ENCODE measurements at places on chromosomes 16 and 17.

- no peak for DNase-seq
These were observed 13.5 kb downstream of the SPPL2C start for GRCh38 chr17:45857977-45858708.

- DNase-seq = no peak
These were observed 14.5 kb downstream of the OTOP3 start for GRCh38 chr17:74950207-74950606.

DNA sequence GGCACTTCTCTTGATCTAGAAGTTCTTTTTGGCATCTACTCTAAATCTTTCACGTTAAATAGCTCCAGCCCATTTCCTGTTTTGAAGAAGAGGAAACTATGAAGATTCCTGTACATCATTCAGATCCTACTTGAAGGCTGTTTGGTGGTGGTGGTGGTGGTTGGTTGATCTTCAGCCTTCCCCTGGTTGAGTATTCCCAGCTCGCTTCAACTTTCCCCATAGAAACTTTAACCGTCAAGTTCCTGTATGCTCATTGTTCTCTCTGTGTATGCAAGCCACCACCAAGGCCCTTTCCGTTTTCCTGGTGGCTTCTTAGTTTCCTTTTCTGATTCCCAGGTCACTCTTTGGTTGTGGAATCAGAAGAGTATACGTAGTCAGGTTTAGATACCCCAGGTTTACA, 3.3 kb downstream of the LRRC46 start:
- DNase-seq = no peak

GRCh38 chr17:4599505-4600281, 15.4 kb downstream of the SMTNL2 start:
- DNase-seq = no peak

- no peak for DNase-seq
These were observed 6.9 kb downstream of the SNTB2 start for GRCh38 chr16:69193855-69194254.

GRCh38 chr17:20022701-20023100, 13.5 kb downstream of the SPECC1 start:
- no peak for DNase-seq

- DNase-seq = no peak
These were observed 92.2 kb upstream of the CPHXL start for GRCh38 chr16:75818491-75818890.

DNA sequence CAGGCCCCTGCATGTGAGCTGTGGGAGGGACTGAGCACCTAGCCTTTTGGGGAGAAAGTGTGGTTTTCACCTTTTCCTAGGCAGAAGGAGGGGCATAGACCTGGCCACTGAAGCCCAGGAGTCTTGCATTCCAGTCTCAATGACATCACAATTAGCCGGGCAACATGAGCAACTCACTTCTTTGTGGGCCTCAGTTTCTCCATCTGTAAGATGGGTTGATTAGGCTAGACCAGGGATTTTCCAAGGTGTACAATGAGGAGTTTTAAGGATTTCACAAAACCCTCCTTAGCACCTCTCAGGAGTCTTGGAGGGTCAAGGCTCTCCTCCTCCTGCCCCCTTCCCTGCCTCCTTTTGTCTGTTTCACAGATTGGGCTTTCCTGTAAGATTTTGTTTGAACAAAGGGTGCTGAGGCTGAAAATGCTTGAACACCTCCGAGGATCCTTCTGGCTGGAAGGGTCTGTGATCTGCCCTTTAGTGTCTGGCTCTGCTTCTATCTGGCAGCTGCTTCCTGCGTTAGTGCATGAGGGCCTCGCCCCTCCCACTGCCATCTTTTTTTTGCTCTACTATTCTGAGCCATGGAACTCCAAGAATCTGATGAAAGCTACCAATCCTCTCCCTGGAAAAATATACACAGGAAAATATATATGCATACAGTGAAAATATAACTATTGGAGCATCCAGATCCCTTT, 52.4 kb upstream of the ETV4 start:
- DNase-seq = no peak

DNA sequence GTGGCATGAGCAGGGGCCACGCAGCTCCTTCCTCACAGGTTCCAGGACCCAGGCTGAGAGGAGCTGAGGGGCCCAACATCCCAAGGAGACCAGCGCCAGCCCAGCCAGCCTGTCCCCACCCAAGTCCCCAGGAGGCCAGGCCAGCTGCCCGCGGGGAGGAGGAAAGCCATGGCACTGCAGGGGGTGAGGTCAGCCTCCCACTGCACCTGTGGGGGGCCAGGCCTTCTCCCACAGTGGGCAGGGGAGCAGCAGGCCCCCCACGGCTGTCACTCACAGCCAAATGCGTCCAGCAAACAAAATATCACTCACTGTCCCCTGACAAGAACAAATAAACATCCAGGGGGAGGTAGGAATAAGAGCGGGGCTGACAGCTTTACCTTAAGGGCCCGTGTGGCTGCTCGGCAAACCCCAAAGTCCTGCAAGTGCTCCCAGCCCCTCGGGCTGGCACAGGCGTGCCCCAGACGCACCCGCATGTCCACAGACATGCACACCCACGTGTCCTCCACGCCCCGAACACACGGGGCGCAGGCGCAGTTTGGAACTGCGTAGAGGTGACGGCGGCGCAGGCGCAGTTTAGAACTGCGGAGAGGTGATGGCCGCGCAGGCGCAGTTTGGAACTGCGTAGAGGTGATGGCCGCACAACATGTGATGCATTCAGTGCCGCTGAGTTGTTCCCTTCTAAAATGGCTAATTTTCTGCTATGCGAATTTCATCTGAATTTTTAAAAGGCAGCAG, 291.1 kb downstream of the FOXL1 start:
- DNase-seq = no peak

DNA sequence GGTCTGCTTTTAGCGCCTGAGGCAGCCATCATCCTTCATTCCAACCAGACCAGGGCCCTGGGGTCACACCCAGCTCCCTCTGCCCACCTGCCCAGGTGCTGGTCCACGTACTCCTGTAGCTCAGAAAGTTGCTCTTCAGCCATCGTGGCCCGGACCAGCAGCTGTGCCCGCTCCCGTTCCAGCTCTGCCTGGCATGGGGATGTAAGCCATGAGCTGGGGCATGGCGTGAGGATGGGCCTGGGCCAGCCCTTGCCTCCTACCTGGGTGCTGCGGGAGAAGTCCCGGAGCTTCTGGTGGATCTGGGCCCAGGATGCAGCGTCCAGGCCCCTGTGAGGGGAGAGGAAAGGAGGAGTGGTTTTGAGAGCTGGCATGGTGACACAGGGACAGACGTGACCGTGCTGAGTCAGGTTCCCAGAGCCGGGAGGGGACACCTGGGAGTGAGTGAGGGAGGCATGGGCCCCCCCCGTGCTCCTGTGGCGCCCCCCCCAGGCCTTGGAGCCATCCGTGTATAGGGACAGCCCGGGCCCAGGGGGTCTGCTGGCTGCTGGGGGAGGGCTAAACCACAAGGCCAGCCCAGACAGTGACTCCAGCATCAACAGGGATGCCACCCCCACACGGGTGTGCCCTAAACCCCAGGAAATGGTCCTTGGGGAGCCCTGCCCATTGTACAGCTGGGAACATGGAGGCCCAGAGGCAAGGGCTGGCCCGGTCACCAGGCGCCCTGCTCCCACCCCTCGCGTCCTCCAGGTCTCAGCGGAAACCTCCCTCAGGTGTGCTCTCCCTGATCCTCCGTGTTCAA, 2.1 kb downstream of the ANTKMT start:
- no peak for DNase-seq

DNA sequence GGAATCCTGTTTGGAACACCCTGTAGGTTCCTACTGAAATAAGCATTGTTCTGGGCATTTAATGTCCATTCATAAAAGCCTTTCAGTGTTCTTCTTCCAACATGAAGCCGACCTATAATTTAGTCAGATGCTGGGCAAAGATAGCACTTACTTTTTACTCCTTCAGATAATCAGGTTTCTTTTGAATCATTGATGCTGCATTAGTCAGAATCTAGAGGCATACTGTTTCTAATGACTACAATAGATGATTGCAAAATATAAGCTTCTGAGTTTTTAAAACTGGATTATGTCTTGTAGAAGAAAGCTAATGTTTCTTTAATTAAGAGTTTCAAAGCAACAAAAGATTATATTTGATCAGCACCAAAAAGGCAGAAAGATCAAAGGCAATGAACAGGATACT, 16.0 kb downstream of the MMD start:
- DNase-seq = no peak

DNA sequence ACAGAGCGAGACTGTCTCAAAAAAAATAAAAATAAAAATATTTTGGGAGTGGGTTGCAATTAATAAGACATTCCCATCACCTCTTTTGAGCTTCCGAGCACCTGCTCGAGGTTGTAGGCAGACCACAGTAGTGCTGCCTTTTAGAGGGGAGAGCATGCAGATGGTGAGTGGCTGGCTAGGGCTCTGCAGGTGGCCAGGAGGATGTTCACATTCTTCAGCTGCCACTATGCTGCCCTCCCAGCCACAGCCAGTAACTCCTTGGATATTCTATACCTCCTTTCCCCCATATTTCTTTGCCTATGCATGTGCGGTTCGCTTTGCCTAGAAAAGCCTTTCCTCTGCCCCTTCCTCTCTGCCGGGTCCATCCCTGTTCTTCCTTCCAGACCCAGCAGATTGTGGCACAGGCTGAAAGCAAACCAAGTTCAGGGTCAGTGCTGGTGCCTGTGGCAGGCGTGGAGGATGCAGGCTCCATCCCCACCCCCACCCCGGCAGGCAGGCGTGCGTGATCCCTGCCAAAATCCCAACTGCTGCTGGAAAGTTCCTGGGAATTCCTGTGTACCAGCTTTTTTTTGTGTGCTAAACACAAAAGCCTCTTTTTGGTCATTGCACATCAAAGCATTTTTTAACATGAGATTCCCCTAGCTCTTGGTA, 33.8 kb upstream of the CMIP start:
- DNase-seq = no peak

GRCh38 chr16:27253526-27253930, 15.0 kb downstream of the NSMCE1 start:
- no peak for DNase-seq

- DNase-seq = no peak
These were observed 180.9 kb downstream of the GRIN2A start for GRCh38 chr16:10001258-10001775.

DNA sequence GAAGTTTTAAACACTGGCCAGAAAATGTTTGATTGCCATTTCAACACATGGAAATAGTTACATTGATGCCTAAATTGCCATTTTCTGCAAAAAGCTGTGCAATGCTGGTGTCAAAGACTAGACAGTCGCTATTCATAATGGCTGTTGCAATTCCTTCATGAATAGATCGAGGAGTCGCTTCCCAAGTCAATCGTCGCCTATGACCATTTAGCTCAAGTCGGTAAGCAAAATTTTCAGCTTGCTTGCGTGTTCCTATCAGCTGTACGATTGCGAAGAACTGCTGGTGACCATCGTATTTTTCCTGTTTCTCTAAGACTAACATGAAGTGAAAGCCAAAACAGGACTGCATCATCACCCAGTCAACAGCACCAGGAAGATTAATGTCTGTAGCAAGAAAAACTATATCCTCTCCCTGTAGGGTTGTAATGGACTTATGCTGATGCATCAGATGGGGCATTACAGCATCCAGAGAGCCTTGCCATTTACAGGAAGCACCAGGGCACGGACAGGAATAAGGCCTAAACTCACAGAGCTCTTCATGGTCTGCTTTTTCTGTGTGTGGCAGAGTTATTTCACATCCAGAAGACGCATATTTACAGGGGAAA, 23.6 kb downstream of the SIAH1 start:
- DNase-seq = no peak

DNA sequence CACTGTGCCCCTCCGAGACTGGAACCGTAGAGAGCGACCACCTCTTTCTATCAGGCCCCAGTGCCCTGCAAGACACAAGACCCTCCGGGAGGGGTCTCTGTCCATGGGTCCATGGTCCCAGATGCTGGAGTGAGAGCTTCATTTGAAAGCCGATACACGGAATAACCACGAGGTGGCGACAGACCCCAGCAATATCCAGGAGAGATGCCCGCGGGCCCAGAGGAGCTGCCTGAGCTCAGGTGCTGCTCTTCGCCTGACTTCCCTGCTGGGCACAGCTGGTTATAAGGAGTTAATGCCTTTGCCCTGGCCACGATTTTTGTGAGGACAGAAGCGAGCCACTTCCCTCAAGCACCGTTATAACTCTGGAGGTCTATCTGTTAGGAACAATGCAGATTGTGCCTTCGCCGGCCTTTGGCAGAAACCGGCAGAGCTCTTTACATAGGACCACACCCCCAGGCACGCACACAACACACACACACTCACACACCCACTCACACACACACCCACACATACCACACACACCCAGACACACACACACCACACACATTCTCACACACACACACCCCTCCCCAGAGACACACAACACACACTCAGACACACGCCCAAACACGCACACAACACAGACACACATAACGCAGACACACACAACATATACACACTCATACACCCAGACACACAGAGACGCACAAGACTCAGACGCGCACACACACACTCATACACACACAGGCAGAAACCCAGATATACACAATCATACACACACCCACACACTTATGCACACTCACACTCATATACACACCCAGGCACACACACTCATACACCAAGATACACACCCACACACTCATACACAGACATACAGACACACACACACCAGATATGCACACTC, 436.4 kb downstream of the SOX9 start:
- DNase-seq = peak; percentile 44

DNA sequence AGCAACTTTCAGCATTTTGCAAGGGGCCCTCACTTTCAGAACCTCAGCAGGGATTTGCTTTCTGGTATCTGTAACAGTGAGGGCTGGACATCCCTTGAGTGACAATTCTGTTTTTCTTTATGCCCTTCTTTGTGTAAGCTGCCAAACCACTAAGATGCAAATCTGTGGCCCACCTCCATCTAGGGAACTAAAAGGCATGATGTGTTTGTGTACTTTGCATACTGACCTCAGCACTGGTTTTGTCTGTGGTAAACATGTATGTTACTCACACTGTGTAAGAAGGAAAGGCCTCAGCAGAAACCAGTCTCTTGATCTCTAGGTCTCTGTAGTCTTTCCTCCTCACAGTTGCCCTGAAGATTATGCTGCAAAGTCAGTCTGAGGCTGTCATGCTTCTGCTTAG, 396.6 kb upstream of the DYNLRB2 start:
- no peak for DNase-seq

DNA sequence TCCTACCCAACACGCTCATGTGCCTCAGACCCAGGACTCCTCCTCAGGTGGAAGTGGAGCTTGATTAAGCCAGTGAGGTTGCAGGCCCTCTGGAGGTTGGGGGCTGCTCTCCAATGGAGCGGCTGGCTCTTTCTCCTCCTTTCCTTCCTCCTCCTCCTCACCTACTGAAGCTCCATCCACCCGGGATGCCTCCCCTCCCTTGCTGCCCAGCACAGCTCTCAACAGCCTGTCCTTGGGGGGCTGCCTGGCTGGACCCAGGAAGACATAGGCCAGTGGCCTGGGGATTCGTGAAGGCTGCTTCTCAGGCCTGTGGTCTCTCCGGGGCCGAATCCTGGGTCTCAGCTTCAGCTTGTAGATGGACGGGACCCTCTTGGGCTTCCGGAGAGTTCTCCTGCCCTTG, 8.2 kb downstream of the GAS2L2 start:
- DNase-seq = no peak

DNA sequence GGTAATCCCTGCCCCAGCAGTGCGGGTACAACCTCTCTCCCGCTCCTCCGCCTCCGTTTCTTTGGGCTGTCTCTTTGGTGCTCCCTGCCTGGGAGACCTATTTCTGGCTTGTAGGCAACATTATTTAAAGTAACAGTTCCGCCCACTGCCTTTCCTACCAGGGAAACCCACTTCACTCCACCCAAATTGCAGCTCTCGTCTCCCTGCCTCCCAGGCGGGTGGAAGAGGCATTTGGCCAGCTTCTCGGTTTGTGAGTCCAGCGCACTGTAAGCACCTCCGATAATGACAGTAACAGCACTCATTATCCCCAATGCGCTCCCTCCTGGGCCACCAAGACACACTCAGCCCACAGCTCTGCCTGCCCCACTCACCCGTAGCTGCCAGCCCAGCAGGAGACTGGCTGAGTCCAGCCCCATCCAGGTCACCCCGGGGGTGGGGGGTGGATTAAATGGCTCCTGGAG, 165.1 kb upstream of the CDC42EP4 start:
- no peak for DNase-seq
